ENCODE measurements at places on chromosomes 12 and 14.

GRCh38 chr12:126295652-126296051 lies 1230.4 kb downstream of the AACS start:
- no peak for DNase-seq

GRCh38 chr14:102889615-102890014 lies 32.8 kb upstream of the AMN start:
- no peak for DNase-seq

DNA sequence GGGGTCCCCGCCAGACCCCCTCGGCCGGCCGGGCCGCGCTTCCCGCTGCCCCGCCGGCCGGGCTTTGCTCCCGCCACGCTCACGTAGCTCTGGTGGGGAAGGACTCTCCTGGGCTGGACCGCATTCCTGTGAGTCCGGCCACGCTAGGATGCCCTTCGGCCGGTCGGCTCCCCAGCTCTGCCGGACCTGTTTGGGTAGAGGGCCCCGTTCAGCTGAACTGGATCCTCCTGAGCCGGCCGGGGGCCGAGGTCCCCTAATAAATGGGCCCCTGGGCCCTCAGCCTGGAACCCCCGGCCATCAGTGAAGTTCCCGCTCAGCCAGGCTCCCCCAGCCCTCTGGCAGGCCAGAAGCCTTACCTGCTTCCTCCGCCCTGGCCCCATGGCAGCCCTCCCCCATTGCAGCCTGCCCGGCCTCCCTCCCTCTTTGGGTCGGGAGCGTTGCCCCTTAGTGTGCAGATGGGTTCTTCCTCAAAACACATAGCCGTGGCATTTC lies 593 bp downstream of the UNC119B start:
- DNase-seq, result peak; percentile 37

DNA sequence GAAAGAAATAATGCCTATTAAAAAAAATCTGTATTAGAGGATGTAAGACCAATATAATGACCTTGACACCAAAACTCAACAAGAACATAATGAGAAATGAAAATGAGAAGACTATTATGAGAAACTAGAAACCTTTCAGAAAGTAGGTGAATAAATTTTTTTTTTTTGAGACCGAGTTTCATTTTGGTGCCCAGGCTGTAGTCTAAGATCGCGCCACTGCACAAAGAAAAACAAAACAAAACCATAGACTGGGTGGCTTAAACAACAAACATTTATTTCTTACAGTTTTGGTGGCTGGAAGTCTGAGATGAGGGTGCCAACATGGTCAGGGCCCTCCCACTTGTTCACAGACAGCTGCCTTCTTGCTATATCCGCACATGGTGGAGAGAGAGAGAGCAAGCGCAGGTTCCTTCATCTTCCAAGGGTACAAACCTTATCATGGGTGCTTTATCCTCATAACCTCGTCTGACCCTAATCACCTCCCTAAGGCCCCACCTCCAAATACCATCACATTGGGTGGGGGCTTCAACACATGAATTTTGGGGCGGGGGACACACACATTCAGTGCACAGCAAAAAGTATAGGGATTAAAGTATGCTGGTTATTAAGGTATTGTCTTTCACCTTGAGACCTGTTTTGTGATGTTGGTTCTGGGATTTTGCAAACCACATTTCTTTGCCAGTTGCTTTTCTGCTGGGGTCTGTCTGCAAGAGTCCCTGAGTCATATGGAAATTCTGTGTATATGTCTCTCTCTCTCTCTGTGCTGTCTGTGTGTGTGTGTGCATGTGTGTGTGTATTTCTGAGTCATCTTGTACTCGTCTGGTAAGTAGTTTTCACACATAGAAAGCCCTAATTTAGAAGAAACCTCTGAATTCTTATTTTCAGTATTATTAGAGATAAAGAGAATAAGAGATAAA lies 26.2 kb downstream of the ZCRB1 start:
- peak; percentile 96 for DNase-seq

DNA sequence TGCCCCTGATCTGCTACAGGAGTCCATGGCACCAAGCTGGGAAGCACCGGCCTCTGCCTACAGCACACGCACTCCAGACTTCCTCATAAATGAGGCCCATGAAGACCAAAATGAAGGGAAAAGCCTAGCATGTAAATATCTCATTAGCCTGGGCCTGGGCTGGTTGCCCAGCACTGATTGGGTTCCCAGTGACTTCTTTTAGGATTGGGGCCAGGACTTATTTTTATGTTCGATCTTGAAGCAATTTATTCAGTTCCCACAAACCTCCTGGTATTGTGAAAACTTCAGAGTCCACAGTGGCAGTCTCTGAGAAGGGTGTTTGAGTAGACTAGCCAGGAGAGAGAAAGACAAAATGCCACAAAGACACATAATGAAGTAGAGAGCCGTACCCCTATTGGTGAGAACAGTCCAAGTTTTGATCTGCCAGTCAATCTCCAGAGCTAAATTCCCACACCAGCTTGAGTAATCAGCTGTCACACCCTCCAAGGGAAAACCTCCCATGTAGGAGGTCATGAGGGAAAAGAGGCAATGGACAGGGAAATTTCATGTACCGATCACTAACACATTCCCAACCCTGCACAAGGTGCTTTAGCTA lies 78.2 kb downstream of the PHLDA1 start:
- DNase-seq, result no peak
